HFFc6 (cell line): ENCODE measurements at places on chromosomes 2 and 18.

DNA sequence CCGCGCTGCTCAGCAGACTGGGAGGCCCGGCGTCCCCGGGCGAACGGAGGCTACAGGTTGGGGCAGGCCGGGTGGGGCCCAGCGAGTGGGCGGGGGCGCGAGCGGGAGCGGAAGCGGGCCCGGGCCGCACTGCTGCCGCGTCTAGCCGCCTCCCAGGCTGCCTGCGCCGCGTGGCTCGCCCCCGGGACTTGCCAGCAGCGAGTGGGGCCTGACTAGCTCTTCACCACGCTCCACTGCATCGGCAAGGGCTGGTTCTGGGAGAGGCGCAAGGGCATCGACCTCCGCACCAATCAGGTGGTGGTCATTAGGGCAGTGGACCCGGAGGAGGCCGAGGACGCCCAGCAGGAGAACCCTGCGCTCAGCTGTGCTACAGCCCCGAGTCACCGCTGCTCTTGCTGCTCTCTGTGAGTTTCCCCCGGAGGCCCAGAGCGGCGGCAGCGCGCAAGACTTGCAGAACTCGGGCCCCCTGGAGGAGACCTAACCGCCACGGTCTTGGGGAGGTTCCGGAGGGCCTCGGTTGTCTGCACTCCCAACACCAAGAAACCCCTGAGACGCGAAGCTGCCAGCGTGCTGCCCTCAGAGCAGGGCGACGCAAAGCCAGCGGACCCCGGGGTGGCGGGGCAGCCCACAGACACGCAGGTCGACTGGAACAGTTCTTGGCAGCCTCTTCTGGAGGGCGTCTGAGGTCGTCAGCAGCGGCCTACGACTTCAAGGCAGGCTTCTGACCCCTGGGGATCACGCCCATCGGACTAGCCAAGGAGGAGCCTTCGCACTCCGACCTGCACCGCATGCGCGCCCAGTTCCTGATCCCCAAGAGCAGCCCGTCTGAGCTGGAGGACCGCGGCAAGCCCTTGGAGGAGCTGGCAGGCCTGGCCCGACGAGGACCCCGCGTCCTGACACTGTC is 27.2 kb upstream of the PTPN2 start:
- no peak for DNase-seq

GRCh38 chr2:173075056-173075780 is 428 bp upstream of the MAP3K20 start:
- no peak for DNase-seq

GRCh38 chr2:46545015-46545839 is 65.9 kb downstream of the TMEM247 start:
- no peak for DNase-seq

DNA sequence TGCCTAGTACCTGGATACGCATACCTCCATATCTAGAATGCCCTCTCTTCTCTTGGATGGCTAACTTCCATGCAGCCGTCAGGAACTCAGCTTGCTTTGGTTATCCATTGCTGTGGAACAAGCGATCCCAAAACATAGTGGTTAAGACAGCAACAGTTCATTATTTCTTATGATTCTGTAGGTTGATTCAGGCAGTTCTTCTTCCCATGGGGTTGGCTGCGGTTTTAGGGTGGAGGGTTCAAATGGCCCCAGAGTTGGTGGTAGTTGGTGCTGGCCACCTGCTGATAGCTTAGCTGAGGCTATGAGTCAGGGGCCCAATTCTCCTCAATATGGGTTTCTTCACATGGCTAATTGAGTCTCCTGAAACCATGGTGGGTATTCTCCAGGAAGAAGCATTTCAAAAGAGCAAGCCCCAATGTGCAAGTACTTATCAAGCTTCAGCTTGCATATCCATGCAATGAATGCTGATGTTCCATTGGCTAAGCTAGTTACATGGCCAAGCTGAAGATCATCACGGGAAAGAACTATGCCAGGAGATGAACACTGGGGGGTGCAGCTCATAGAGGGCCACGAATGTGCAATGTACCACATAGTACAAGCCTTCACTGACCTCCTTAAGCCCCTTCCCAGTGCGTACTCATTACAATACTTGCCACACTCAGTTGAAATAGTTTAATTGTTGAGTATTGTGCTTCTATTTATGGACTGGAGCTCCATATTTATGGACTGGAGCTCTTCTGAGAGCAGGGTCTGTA is 10.0 kb upstream of the RHOB start:
- no peak for DNase-seq

DNA sequence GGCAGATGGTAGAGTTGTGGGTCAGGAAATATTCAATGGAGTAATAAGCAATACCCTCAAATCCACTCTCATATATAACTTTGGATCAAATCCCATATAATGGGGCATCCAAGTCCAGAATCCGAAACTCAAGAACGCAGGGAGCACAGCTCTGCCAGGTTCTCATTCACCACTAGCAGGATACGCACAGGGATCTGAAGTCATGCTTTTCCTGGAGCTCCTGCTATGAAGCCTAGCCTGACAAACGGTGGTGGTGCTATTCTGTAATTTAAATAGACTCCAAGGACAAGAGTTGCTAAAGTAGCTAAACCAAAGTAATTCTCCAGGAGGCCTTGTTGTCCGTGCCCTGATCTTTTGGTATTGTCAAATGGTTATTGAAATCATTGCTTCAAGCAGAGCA is 264.8 kb downstream of the SLC8A1 start:
- DNase-seq, result no peak
